ENCODE measurements at places on chromosomes 12 and 14.

DNA sequence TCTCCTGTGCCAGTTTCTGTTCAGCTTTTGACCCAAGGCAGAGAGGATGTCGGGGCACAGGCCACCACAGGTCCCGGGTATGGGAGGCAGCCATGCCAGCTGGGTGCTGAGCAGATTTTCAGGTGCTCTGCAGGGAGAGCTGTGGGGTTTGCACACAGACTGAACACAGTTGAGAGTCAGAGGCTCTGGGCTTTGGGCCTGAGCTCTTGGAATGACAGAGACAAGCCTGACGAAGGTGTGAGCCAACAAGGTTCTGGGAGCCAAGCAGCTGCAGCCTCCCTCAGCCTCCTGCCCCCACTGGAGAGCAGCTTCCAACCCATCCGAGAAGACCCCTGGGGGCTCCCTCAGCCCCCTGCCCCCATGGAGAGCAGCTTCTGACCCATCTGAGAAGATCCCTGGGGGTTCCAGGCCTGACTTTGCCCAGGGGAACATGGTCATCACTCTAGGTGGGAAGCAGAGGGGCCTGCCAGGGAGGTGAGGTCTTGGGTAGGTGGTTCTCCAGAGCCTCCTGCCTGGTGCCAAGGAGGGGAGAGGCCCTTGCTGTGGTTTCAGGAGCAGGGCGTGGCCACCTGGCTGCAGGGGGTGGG is 13.8 kb downstream of the FBRSL1 start:
- no peak for DNase-seq

DNA sequence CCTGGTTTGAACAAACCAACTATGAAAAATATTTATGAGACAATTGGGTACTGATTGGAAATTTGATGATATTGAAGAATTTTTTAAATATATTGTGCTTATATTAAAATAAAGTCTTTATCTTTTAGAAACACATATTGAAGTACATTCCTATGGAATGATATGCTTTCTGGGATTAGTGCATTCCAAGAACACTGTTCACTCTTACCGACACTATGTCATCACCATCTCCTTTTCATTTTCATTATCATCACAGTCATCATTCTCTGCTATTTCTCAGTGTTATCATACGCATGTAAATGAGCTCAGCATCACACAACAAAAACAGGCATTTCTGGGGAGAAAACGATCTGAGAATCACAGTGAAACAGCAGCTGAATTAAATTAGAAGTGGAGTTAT is 513.3 kb upstream of the CCDC196 start:
- no peak for DNase-seq

DNA sequence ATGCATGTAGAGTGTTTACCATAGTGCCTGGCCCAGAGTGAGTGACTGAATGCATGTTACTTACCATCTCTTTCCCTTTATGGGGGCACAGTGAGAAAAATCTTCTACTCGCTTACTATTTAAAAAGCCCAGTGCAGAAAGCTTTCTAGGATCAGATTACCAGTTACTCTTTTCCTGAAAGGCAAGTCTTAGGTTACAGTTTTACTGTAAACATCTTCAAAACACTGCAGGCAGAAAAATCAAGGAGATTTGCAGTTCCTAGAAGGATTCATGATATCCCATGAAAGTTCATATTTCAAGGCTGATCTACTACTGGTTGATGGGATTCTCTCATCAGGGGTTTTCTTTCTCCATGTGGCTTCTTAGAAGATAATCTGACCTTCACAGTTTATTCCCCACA is 29.3 kb upstream of the DAAM1 start:
- no peak for DNase-seq

DNA sequence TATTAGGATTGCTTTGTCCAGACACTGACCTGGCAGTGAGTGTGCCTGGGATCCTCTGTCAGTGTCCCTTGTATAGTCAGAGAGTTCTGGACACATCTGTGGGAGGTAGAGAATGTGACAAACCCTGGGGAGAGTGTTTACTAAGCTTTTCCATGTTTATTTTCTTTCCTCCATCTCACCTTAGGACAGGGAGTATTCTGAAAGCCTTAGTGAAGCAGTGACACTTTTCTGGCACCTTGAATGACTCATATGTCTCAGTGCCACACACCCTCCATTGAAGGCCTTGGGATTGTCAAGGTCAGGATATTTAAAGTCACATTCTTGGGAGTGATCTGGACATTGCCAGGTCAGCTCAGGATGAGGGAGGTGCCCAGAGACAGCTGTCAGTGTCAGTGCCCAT is 34.9 kb upstream of the CTDSP2 start:
- no peak for DNase-seq

GRCh38 chr14:77212097-77212870 is 30.7 kb downstream of the TMEM63C start:
- no peak for DNase-seq

DNA sequence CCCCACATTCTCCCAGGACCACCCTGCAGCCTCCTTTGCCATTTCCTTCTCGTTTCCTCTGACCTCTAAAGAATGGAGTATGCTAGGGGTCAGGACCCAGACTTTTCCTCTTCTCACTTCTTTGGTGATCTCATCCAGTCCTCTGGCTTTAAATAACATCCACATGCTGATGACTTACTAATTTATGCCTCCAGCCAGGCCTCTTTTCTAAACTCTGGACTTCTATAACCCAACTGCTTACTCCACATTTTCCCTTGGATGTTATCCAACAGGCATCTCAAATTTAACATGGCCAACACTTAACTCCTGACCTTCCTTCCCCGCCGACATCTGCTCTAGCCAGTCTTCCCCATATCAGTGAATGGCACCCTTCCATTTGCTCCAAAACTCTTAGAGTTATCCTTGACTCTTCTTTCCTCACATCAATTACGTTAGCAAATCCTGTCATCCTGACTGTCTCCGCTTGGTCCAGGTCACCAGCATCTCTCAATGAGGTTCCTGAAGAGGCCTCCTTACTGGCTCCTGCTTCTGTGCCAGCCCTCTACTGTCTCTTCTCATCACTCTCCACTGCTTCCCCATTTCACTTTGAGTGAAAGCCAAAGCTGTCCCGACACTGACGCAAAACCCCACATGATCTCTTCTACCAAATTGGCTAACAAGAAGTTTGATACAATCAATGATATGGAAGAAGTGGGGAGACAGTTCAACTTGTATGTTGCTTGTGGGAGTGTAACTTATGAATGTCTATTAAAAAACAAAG is 42.7 kb downstream of the TMBIM6 start:
- no peak for DNase-seq

GRCh38 chr14:104150136-104151025 is 12.0 kb downstream of the KIF26A start:
- no peak for DNase-seq

GRCh38 chr14:97106166-97106565 is 309.0 kb downstream of the VRK1 start:
- no peak for DNase-seq

GRCh38 chr12:45051572-45052125 is 750 bp upstream of the DBX2 start:
- no peak for DNase-seq

DNA sequence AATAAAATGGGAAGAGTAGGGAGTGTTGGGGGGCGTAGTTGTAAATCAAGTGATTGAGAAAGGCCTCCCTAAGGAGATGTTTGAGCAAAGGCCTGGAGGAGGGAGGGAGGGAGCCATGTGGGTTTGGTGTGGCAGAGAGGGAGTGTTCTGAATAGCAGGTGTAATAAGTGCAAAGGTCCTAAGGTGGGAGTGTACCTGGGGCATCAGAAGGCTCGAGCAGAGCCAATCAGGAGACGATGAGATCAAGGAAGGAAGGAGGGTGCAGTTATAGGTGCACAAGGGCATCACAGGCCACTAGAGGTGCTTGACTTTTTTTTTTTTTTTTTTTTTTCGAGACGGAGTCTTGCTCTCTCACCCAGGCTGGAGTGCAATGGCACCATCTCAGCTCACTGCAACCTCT is 77.9 kb upstream of the PLXNC1 start:
- DNase-seq, result no peak

GRCh38 chr14:103433916-103434563 is 48.8 kb downstream of the MARK3 start:
- no peak for DNase-seq

All from cortex of kidney (tissue), 1 donor.